ENCODE measurements at places on chromosomes 7 and 10. TPM values are rescaled to one million over a fixed set of nuclear protein-coding genes. Genes with fewer than 3 reads are reported as not detected.
A peak's percentile ranks its signal among the peaks of the same experiment; 100 is the strongest.

DNA sequence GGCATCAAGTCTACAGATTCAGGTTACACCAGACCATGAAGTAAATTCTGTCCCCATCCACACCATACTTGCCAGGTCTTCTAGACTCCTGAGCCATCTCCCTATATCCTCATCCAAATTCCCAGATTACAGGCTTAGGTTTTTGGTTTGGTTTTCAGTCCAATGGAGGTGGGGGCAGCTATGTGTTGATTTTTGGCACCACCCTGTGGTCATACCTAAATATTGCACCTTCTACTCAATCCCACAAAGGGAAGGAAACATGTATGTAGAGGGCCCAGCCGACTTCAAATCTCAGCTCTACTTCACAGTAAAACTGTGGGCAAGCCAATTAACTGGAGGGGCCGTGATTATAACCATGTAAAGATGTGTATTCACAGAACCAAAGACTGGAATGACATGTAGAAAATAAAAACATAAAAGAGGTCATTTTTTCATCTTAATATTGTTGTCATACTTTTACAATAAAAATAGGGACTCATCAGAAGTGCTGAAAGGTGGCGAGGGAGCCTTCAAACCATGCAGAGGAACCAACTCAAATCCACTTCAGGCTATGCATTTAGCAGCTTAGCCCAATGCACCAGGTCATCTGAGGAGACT, 19.8 kb downstream of the ERCC6 start:
- no peak for DNase-seq

DNA sequence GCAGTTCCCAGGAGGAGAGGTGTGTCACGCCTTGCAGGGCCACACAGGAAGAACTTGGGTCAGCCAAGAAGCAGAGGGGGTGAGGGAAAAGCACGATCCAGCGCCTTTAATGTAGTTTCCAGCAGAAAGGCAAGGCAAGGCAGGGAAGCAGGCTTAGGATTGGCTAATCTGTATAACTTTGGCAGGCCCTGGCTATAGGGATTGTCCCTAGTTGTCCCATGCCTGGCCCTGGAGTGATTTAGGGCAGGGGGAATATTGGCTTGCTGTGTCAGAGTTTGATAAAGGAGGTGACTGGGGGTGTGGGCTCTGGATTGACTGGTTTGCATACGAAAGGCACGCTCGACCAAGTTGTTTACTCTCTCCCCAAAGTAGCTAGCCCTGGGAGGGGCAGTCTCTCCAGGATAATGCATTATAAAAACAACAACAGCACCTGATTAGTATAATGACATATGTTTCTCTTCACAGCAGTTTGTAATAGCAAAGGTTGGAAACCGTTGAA, 44.5 kb downstream of the RBM28 start:
- DNase-seq: no peak

DNA sequence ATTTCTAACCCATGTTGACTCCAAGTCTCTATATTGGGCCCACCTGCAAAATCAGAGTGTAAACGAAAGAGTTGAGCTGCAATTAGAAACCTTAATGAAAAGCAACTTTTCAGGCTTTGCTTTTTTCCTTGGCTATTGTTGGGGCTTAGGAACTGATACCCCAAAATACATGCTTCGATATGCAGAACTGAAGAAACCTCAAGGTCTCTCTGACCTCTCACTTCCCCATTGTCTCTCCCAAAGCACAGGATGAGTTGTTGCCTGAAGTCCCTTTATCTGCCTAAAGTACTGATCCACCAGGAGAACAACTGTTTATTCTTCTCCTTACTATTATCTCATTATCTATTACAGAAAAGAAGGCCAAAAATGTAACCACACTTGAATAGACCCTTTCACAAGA, 666.0 kb upstream of the LRRTM3 start:
- no peak for DNase-seq

- no peak for DNase-seq
Observed at GRCh38 chr7:30595436-30596013, 847 bp downstream of the GARS1 start.

DNA sequence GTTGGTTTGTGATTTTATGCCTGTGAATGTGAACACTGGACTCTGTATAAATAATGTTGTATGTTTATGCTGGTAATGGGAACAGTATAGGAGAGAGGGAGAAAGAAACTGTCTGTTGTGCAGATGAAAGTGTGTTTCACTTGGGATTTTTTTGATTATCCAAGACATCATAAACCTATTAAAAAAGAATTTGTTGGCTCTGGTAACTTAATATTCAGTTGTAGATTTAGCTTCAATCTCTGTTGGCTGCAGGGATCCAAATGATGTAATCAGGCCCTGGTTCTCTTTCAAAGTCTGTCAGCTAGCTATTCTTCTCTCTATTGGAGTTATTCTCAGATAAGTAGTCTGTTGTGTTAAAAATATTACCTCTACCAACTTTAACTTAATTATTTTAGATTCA, 168.8 kb upstream of the RHOBTB1 start:
- DNase-seq: no peak

GRCh38 chr10:132836832-132837540, 51.0 kb upstream of the NKX6-2 start:
- no peak for DNase-seq

DNA sequence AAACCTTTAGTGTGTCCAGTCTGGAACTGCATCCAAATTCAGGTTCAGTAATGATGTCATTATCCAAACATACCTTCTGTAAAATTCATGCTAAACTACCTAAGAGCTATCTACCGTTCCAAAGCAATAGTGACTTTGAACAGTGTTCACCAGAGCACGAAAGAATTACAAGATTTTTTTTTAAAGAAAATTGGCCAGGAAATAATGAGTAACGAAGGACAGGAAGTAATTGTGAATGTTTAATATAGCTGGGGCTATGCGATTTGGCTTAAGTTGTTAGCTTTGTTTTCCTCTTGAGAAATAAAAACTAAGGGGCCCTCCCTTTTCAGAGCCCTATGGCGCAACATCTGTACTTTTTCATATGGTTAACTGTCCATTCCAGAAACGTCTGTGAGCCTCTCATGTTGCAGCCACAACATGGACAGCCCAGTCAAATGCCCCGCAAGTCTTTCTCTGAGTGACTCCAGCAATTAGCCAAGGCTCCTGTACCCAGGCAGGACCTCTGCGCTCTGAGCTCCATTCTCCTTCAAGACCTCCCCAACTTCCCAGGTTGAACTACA, 694 bp upstream of the FAS start:
- DNase-seq: peak; percentile 54

DNA sequence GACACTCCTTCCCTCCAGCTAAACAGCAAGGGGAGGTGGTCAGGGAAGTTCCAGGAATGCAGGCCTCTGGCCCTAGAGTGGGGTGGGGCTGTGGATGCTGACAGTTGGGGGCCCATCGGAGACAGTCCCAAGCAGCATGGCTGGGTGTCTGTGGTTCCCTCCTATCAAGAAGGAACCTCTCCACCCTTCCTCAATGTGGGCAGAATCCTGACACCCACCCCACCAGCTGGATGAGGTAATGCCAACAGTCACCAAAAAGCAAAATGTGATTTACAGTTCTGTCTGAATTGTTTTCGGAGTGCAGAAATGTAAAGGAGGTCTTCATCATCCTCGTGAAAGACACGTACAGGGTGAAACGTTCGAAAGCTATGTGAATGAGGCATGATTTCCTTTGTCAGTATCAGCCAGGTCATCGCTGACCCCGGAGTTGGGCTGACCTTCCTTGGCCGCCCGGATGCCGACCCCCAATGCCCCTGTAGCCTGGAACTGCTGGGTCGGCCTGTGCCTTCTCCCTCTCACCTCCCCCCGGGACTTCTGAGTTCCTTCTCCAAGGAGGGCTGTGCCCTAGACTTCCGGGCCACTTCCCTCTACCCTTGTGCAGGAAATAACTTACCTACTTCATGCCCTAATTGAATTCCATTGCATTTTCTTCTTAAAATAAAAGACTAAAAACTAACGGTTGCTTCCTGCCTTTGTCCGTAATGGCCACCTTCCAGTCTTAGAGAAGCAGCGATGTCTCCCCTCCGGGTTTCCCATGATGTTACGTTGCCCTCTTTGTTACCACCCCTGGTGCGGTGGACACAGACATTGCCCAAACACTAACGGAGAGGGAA, 24.5 kb downstream of the FOXK1 start:
- no peak for DNase-seq

DNA sequence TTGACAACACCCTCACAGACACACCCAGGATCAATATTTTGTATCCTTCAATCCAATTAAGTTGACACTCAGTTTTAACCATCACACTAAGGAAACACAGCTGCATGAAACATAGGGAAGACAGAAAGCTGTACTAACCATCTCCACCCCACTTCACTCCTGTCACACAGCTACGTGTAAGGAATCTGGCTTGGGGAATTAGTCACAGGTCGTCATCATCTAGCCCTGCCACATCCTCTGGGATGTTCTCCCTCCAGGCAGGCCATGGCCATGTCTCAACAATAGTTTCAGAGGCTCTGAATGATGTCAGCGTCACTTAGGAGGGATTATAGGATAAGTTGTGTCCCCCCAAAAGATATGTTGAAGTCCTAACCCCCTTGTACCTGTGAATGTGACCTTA, 10.8 kb upstream of the SEMA3C start:
- DNase-seq: no peak

- no peak for DNase-seq
Observed at GRCh38 chr7:14833707-14834106, 68.8 kb downstream of the DGKB start.

DNA sequence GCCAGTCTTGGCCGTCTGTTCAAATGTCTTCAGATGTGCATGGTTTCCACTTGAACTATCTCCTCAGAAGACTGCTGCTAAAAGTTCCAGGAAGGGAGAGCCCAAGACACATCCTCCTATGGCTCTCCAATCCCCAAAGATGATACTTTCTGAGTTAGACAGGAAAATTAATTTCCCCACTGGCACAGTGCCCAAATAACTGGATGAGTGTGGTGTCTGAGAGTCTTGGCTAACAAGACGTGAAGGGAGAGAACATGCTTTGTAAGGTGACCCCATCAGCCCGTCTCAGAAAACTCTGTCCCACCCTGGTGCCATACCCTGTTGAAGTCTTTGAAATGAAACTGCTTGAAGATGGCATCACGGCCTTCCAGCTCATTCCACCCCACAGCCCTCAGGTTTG, 2.9 kb downstream of the PCBD1 start:
- DNase-seq: no peak

DNA sequence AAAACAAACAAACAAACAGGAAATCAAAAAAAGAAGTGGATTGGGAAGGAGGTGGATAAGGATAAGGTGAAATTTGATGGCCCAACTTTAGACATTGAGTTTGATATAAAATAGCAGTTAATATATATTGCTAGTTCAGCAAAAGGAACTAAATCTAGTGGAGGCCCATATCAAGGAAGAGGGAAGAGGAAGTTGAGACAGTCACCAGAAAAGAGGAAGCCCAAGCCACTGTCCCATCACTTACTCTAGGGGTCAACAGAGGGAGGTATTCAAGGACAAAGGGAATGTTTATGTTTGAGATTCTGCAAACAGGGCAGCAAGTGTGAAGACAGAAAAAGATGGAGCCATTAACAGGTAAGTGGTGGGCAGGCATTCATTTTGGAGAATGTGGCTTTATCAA, 3.7 kb downstream of the LAMTOR4 start:
- DNase-seq: no peak

DNA sequence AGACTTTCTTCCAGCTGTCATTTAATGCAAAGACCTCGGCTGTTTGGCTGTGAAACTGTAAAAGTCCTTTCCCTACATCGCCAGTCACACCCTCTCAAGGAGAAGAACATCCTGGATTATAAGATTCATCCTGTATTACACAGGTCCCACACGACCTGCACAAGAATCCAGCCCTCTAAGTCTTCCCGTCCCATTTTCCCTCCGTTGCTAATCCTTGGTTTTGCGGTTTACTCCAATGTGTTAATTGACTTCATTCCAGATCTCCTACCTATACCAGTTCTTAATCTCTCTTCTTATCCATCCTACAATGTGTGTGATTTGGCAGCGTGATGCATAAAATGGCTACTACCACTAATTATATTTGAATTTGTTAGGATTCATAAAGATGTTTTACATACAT, 110.4 kb downstream of the COL28A1 start:
- no peak for DNase-seq

DNA sequence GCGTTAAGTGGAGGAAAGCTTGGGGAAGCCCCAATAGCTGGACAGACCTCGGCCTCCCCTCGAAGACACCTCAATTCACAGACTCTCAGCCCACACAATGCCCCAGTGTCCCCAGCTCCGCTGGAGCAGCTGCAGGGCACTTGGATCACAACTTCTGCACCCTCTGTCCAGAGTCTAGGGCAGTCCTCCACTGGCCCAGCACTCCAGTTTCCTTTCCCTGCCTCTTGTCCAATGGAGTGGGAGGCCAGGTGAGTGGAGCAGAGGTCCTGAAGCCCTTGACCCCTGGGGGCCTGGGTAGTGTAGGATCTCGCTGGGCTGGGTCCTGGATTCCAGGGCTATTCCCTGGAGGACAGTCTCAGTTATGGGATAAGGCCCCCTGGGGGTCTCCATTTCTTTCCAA, 11.9 kb downstream of the SFRP5 start:
- DNase-seq: no peak

DNA sequence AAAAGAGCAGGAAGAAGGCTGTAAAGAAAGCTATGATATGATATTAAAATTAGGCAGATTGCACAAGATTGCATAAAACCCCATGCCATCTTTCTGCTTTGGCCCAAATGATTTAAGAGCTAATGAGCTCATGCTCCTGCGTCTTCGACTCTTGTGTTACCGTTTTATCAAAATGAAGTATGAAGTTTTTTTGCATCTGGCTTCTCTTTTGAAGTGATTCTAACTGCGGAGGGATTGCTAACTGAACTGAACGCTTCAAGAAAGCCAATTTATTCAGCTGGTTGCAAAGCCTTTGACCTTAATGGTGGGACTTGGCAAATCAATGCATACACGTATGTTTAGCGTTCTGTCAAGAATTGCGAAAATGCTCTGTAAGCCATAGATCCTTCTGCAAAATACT, 282.9 kb downstream of the TWIST1 start:
- DNase-seq: no peak

- peak; percentile 55 for DNase-seq
Observed at GRCh38 chr10:113788604-113789083, 37.2 kb downstream of the PLEKHS1 start.

Gene CCDC172
- total RNA-seq: not detected

Gene GOLGA7B
- total RNA-seq: 2.7 TPM

Gene LIPK
- not detected for total RNA-seq

Gene IGF2BP3
- 44.0 TPM for total RNA-seq

Gene OR2A42
- total RNA-seq: 0.07 TPM

Gene CARD11
- 31.0 TPM for total RNA-seq

Gene GNGT1
- not detected for total RNA-seq

Gene SLC26A3
- total RNA-seq: not detected

Gene ZNF487
- total RNA-seq: 1.9 TPM

Data from kidney epithelial cell (primary cell).